ENCODE measurements at places on chromosomes 2 and 18. TPM values are rescaled to one million over a fixed set of nuclear protein-coding genes. Genes with fewer than 3 reads are reported as not detected.

DNA sequence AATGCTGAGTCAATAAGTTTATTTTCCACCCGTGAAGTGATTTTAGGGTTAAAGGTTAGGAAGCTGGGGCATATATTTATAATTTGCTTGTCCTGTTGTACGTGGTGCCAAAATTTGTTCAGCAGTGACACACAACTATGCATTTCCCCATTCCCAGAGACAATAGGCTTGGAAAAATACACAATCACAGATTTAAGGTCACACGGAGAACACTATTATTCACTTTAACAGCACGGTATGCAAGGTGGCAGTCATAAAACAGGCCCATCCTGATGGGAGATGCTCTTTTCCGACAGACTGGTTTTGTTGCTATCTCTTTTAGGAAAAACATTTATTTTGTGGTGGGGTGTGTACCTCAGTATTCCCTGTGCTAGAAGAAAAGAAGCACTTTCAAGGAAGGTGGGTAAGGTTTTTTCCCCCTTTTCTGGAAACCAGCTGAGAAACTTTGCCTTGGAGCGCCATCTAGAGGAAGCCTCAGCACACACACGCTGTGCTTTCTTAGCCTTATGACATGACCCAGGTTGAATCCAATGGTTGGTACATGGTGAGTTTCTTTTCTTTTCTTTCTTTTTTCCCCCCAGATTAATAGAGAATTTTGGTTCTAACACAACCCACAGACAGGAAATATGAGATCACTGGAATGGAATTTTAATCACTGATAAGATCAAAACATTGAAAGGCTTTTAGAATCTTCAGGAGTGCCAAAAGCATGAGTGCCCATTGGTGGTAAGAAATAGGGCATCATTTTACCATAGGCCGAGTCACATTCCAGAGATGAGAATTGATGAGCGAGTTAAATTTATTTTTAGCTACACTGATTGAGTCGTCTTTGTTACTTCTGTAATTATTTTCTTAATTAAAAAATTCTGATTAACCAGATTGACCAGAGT is 332.1 kb downstream of the AGPS start:
- H3K4me3 ChIP-seq, result no peak overlapping the region
- H3K27me3 ChIP-seq, result peaks cover 10% of the 10 kb centered on the region
- peaks cover 2% of the 10 kb centered on the region for H3K36me3 ChIP-seq
- no peaks in the 10 kb centered on the region for H3K4me1 ChIP-seq
- DNase-seq, result no peak

DNA sequence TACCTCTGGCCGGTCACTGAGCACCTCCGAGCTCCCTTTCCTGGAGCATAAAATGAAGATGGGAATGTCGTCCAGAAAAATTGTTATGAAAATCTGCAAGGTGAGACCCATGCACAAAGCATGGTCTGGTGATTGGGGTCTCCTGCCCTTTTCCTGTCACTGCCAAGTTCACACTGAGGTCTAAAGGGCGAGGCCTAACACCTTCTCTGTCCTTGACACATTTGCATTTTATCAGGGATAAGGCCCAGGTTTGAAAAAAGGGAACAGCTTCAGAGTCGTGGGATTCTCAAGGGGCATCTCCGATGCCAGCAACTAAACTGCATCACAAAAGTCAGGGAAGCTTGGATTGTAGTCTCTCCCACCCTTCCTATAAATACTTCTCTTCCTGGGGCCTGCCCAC is 24.7 kb downstream of the GNAL start:
- H3K36me3 ChIP-seq, result peaks cover 6% of the 10 kb centered on the region
- H3K27ac ChIP-seq, result no peak overlapping the region
- no peak overlapping the region for H3K4me3 ChIP-seq
- peaks cover 2% of the 10 kb centered on the region for H3K27me3 ChIP-seq

- no peak for DNase-seq
- H3K27me3 ChIP-seq, result no peaks in the 10 kb centered on the region
- H3K4me3 ChIP-seq, result no peak overlapping the region
Observed at GRCh38 chr2:187168720-187169713, 279.0 kb downstream of the CALCRL start.

GRCh38 chr2:37560863-37561614 is 110.4 kb downstream of the CDC42EP3 start:
- no peak for DNase-seq
- no peaks in the 10 kb centered on the region for H3K27me3 ChIP-seq
- H3K27ac ChIP-seq, result peak overlapping the region; percentile 87
- H3K36me3 ChIP-seq, result no peaks in the 10 kb centered on the region
- H3K4me1 ChIP-seq, result peaks cover 36% of the 10 kb centered on the region

DNA sequence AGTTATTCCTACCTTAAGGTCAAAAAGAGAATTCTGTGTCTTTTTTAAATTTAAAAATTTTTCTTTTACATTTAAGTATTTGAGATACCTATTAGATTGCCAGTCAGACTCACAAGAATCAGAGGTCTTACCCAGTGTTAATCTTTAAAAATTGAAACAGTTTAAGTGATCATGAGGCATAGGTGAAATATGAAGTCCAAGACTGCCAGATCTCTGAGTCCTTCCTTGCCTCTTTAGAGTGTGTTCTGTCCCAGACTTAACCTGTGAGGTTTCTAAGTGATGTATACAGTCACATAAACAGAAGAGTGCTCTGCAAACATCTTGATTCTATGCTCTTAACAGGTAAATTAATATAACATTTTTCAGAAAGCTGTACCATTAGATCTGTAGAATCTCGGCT is 40.6 kb downstream of the ACTR3 start:
- DNase-seq, result no peak
- H3K36me3 ChIP-seq, result peaks cover 33% of the 10 kb centered on the region
- H3K4me1 ChIP-seq, result peaks cover 16% of the 10 kb centered on the region
- no peak overlapping the region for H3K27ac ChIP-seq

- H3K4me3 ChIP-seq, result no peak overlapping the region
- peaks cover 41% of the 10 kb centered on the region for H3K4me1 ChIP-seq
- no peaks in the 10 kb centered on the region for H3K36me3 ChIP-seq
- no peak for DNase-seq
- H3K27me3 ChIP-seq, result no peaks in the 10 kb centered on the region
- no peak overlapping the region for H3K27ac ChIP-seq
Observed at GRCh38 chr2:9140645-9141044, 66.0 kb upstream of the ASAP2 start.

The CKAP2L gene
- 6.1 TPM for total RNA-seq

The ANKRD30BL gene
- not detected for total RNA-seq

The SMPD4 gene
- total RNA-seq, result 67.1 TPM

DNA sequence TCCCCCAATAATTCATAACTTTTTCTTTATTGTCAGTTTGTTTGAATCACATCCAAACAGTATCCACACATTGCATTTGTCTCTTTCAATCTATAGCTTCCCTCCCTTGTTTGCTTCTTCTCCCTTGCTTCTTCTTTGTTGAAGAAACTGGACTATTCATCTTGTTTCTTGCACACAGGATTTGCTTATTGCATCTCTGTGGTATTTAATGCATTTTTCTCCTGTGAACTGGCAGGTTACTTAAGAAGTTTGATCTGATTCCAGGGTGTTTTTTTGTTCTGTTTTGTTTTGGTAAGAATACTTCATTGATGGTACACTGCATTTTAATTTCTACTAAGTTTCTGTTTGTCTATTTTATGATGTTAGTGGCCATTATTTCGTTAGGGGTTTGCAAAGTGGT is 166.8 kb downstream of the CAMKMT start:
- H3K27me3 ChIP-seq, result no peaks in the 10 kb centered on the region
- peaks cover 2% of the 10 kb centered on the region for H3K36me3 ChIP-seq
- DNase-seq, result no peak
- no peak overlapping the region for H3K4me3 ChIP-seq
- H3K27ac ChIP-seq, result no peak overlapping the region

- H3K27ac ChIP-seq, result no peak overlapping the region
- H3K36me3 ChIP-seq, result no peaks in the 10 kb centered on the region
- H3K4me3 ChIP-seq, result no peak overlapping the region
- no peaks in the 10 kb centered on the region for H3K27me3 ChIP-seq
Observed at GRCh38 chr2:84939426-84940087, 31.4 kb upstream of the KCMF1 start.

The ICOS gene
- not detected for total RNA-seq

DNA sequence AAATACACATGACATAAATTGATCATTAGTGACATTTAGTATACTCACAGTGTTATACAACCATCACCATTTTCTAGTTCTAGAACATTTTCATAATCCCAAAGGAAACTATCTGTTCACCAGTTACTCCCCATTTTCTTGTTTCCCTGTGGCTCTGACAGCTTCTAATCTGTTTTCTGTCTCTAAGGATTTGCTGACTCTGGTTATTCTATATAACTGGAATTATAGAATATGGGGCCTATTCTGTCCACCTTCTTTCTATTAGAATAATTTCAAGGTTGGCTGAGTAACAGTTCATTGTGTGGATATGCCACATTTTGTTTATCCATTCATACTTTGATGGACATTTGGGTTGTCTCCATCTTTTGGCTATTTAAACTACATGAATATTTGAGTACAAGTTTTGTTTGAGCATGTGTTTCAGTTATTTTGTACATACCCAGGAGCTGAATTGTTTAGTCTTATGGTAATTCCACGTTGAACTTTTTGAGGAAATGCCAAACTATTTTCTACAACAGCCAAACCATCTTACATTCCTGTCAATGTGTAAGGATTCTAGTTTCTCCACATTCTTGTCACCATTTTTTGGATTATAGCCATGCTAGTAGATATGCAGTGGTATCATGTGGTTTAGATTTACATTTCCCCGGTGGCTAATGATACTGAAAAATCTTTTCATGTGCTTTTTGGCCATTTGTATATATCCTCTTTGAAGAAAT is 20.5 kb downstream of the KIAA1328 start:
- H3K27ac ChIP-seq, result peak overlapping the region; percentile 27
- DNase-seq, result no peak
- H3K27me3 ChIP-seq, result no peaks in the 10 kb centered on the region

DNA sequence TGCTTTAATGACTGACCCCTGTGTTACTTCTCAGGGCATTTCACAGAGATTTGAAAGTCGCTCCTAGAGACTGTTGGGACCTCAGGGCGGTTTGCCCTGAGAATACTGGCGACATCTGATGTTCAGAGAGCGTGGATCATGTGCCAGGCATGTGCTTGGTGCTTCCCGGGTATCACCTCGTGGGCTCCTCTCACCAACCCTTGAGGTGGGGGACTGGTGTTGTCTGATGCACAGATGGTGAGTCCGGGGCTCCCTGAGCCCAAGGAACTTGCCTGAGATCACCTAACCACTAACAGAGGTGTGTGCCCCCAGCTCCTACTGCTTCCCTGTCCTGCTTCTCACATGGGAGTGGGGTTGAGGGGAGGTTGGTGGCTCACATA is 16.2 kb downstream of the ATOH8 start:
- H3K36me3 ChIP-seq, result no peaks in the 10 kb centered on the region
- no peak overlapping the region for H3K4me3 ChIP-seq
- no peak for DNase-seq
- H3K27ac ChIP-seq, result no peak overlapping the region

DNA sequence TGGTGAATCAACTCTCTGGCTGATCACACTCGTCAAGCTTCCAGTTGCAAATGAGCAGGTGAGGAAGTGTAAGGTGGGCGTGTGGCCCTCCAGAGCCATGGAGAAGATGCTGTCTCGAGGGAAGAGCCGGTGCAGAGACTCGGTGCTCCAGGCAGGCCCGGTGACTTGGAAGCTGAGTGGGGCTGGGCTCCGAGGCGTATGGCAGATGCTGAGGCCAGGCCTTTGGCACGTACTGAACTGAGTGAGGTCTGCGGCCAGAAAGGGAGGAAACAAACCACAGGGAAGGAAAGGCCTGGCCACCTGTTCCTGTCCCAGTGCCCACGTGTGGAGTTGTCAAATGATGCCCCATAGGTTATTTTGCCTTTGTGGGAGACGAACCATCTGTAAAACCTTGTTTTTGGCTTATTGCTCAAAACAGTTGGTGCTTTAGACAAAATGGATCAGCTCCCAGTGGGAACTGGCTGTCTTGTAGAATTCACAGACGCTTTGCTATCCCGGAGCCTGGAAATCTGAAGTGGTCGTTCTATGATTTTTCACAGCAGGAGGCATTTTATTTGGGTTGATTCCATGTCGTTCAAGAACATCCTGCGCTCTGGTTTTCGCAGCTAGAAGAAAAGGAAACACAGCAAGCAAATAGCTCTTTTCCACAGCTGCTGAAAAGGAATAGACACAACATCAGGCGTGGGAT is 117.5 kb upstream of the TMEM18 start:
- no peak for DNase-seq
- no peaks in the 10 kb centered on the region for H3K4me1 ChIP-seq
- no peak overlapping the region for H3K4me3 ChIP-seq
- no peaks in the 10 kb centered on the region for H3K36me3 ChIP-seq

GRCh38 chr2:121333834-121334558 is 49.0 kb upstream of the TFCP2L1 start:
- no peaks in the 10 kb centered on the region for H3K4me1 ChIP-seq
- DNase-seq, result no peak
- H3K36me3 ChIP-seq, result peaks cover 4% of the 10 kb centered on the region

The REG3A gene
- total RNA-seq, result not detected

The COL4A4 gene
- total RNA-seq, result 7.3 TPM

DNA sequence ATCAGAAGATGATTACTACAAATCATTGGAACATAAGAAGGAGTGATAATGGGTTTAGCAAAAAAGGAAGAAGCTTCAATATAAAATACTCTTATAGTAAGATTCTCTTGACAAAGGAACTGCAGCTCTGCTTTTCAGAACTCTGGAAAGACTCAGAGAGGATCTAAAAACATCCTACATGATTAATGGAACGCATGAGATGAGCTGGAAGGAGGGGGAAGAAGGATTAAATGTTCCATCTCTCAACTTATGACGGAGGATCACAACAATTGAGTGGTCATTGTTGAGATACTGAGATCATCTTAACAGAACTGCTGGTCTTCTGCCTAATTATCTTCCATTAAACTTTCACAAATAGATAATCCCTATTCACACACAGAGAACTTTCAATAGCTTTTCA is 267.5 kb upstream of the SLC8A1 start:
- peaks cover 3% of the 10 kb centered on the region for H3K4me1 ChIP-seq
- no peak overlapping the region for H3K27ac ChIP-seq
- peaks cover 18% of the 10 kb centered on the region for H3K27me3 ChIP-seq
- no peak for DNase-seq
- no peaks in the 10 kb centered on the region for H3K36me3 ChIP-seq
- no peak overlapping the region for H3K4me3 ChIP-seq

DNA sequence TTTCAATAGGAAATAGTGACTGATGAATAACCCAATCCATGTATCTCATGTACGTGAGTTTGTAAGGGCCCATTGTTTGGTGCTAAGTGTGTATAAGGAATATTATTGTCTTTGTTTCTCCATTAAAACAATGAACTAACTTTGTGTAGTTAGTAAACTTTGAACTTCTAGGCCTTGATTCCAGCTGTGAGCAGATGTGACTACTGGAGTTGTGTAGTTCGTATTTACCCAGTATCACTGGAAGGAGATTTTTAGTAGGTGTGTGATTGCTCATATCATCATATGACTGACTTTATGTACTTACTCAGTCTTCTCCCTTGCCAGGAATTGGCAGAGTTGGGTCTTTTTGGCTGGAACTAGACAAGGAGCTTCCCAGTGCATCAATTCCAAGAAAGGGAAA is 227.4 kb downstream of the AGPS start:
- no peak for DNase-seq
- no peaks in the 10 kb centered on the region for H3K27me3 ChIP-seq
- H3K4me1 ChIP-seq, result peaks cover 8% of the 10 kb centered on the region
- H3K36me3 ChIP-seq, result no peaks in the 10 kb centered on the region
- no peak overlapping the region for H3K4me3 ChIP-seq
- H3K27ac ChIP-seq, result no peak overlapping the region
